ENCODE measurements at places on chromosomes 7 and 10.

DNA sequence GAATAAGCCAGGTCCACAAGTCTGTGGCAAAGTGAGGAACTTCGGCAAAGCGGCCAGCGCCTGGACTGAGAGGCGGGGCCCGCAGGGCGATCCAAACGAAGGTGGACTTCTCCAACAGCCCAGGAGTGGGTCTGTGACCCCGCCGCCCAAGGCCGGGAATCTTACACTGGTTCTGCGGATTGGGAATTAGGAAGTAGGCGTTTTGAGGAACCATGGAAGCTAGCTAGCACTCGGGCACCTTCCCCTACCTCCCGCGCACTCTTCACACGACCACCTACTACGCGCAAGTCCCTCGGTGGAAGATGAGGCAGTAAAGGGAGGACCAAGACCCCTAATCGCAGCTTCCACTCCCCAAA, 570 bp upstream of the ARF5 start:
- no peak for DNase-seq

GRCh38 chr7:136353287-136353686, 376.1 kb upstream of the MTPN start:
- DNase-seq, result no peak

DNA sequence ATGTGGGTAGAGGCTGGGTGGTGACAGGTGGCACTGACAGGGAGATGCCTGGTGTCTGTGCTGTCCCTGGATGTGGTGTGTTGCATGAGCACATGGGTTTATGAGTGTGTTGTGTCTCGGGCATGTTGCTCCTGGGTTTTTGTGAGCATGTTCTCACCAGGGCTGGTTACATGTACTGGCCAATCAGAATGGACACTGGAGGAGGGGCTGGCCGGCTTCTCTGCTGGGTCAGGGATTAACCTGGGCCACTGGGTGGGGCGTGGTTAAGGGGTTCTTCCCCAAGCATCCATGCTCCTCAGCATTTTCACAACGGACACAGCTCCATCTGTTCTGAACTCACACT, 20.8 kb upstream of the VOPP1 start:
- DNase-seq, result no peak

- DNase-seq, result no peak
These were observed 342.7 kb upstream of the ETV1 start for GRCh38 chr7:14332155-14332554.

- DNase-seq, result no peak
These were observed 240.1 kb downstream of the HGF start for GRCh38 chr7:81529785-81530184.
